ENCODE measurements at places on chromosomes 6 and 20.

GRCh38 chr20:46129955-46130481, 11.9 kb downstream of the CD40 start:
- DNase-seq = no peak

DNA sequence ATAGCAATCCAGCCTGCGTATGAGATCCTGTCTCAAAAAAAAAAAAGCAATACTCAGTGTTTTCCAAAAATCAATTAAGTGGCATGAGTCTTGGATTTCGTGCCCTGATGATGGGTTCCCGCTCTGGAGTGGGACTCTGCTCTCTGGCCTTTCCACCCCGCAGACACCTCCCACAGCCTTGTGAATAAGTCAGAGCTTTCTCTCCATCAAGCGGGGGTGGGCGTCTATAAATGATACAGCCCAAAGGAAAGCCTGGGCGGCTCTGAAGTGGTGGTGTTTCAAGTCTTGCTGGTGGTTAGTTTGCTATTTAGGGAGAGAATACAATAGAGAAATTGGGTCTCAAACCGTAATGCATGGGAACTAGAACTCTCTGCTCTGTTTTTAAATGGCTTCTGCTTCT, 52.5 kb upstream of the TAGAP start:
- no peak for DNase-seq

DNA sequence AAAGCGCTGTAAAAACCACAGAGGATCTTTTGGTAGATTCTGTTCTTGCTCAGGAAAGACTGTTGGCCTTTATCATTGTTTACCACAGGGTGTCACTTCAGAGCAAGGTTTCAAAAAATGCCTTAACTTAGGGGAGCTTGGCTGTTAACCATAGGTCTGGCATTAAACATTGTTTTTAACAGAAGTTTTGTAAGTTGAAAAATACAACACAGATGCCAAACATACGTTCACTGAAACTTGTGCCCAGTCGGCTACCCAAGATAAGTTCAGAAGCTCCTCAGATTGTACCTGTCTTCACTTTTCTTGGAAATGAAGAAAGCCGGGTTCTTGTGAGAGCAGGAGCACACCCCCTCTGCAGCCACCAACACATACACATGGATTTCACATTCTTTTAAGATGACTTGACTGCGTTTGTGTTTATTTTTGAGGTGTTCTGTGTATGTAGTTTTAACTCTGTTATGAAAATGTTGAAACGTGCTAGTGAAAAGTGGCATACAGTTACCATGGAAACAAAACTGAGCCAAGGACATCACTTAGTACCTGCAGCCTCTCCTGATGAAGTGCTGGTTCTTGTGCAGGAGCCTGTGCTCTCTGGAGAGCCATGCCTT, 64.9 kb downstream of the SYCP2L start:
- DNase-seq = peak; percentile 59

GRCh38 chr20:45254383-45255262, at the start of gene SLPI:
Gene SLPI, minus strand, starts transcription at chr20:45254564. Its CDS starts 21 bp downstream, at chr20:45254543.
- peak; percentile 92 for DNase-seq

DNA sequence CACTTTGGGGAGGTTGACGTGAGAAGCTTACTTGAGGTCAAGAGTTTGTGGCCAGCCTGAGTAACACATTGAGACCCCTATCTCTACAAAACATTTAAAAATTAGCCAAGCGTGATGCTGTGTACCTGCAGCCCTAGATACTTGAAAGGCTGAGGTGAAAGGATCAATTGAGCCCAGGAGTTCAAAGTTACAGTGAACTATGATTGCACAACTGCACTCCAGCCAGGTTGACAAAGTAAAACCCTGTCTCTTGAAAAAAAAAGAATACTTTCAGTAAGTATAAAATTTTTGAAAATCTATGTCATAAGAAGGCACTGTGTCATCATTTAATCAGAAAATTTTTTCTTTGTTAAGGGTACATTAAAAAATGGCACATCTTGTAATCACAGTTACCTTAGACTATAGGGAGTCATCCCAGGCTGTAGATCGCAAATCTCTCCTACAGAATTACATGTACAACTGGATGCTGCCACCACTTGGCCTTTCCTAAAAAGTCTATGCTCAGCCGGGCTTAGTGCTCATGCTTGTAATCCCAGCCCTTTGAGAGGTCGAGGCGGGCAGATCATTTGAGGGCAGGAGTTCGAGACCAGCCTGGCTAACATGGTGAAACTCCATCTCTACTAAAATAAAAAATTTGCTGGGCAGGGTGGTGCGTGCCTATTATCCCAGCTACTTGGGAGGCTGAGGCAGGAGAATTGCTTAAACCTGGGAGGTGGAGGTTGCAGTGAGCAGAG, 17.0 kb upstream of the MRS2 start:
- no peak for DNase-seq

DNA sequence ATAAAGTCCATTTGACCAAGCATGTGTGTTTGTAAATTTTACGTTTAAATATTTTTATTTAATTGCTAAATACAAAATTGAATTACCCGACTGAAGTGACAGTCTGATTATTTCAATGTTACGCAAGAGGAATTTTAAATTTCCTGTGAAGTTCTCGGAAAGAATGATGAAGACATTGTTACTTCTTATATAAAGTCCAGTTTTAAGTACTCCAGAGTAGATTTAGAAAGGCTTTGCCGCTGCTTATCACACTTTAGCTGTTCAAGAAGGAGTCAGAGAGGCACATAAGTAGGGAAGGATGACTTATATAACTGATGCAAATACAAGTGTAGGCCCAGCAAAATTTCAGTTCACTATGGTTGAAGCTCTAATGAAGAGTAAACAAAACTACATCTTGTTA, 265.1 kb upstream of the CITED2 start:
- no peak for DNase-seq

DNA sequence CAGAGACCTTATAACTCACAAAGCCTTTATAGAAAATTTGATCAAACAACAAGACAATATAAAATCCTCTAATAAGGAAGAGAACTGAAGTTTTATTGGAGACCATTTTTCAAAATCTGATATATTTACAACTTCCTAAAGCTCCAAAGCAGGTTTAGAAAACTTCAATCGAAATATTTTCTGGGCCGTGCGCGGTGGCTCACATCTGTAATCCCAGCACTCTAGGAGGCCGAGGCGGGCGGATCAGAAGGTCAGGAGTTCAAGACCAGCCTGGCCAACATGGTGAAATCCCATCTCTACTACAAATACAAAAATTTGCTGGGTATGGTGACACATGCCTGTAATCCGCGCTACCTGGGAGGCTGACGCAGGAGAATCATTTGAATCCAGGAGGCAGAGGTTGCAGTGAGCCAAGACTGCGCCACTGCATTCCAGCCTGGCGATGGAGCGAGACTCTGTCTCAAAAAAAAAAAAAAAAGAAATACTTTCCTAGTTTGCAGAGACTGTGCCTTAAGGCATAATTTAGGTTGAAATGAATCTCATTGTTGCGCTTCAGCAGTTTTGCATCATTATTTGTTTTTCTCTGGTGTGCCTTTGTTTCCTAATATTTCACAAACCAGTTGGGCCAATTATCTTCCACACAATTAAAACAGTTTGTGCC, 60.6 kb upstream of the ASIP start:
- DNase-seq = no peak

DNA sequence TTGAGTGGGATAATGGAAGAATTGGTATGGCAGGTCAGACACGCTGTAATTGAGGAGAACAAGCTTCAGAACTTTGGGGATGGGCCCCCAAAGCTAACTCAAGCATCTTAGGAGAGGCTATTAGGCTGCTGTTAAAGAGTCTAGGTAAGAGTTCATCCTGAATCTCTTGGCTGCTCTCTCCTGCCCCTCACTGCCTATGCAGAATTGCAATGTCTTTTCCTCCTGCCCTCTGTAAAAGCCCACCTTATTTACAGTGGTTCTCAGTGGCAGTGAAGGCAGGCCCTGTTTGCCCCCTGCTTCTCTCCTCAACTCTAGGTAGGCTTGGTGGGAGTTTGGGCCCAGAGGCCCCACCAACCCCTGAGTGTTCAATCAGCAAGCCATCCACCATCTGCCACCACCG, 55.0 kb downstream of the LYRM2 start:
- no peak for DNase-seq

DNA sequence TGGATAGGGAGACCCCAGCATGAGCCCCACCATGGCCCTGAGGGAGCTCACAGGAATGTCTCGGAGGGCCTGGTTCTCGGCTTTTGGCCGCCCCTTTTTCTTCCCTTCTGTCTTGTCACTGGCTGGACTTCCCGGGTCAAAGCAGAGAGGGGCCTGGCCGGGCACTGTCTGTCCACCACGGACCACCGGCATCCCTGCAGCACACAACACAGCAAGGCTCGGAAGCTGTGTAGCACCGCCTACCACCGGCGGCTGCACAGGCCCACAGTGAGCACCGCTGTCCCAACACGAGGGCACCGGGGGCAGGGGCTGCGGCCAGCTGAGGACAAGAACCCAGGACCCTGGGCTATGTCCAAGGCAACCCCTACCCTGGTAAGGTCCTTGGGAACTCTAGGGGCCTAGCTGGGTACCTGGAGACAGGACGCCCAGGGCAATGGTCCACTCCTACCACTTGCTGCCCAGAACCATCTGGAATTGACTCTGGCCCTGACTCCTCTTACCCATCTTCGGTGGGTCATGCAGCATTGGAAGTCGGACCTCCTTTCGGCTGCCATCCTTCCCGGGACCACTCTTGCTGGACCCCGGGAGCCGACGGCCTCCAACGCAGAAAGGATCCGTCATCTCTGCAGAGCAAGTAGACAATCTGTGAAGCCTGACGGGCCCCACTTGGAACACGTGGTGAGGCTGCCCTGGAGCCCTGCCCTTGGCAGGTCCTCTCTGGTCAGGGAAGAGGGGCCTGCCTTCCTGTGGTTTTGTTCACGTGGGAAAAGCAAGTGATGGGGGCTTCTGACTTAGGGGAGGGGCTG, 2.2 kb downstream of the ZNF512B start:
- no peak for DNase-seq

GRCh38 chr6:123636782-123637181, at the start of gene TRDN:
Gene TRDN, minus strand, starts transcription at chr6:123636950. Its CDS starts 175 bp downstream, at chr6:123636775.
- no peak for DNase-seq
